ENCODE measurements at places on chromosomes 1 and 21. TPM values are rescaled to one million over a fixed set of nuclear protein-coding genes. Genes with fewer than 3 reads are reported as not detected.

GRCh38 chr1:231507476-231508355 is 20.8 kb upstream of the TSNAX start:
- peak; percentile 85 for ATAC-seq

- peak; percentile 64 for ATAC-seq
Measured at GRCh38 chr1:100924212-100924611, 28.3 kb downstream of the SLC30A7 start.

DNA sequence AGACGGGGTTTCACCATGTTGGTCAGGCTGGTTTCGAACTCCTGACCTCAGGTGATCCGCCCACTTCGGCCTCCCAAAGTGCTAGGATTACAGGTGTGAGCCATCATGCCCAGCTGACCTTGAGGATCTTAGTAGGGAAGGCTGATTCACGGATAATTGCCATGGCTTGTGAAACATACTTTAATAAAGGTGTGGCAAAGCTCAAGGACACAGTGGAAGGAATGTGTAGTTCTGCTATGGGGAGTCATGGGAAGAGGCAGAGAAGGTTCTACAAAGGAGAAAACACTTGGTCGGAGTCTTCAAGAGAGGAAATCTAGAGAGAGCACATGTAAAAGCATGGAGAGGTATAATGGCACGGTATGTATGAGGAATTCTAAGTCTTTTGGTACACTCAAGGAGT is 12.7 kb upstream of the PTCH2 start:
- ATAC-seq = no peak

- no peak for ATAC-seq
Measured at GRCh38 chr21:33682992-33683627, 40.8 kb downstream of the ITSN1 start.

GRCh38 chr1:54114001-54114400 is 38.8 kb downstream of the CDCP2 start:
- no peak for ATAC-seq

The EPHA2 gene
- total RNA-seq = 0.13 TPM

- no peak for ATAC-seq
Measured at GRCh38 chr1:113241237-113241636, 149.1 kb upstream of the MAGI3 start.

- peak; percentile 73 for ATAC-seq
Measured at GRCh38 chr1:248786156-248786555, 30.6 kb upstream of the LYPD8 start.

- ATAC-seq = no peak
Measured at GRCh38 chr1:196308176-196308575, 300.1 kb downstream of the KCNT2 start.

The LEMD1 gene
- total RNA-seq = 1.1 TPM

The WNT9A gene
- 0.24 TPM for total RNA-seq

GRCh38 chr1:157334041-157334440 is 195.8 kb upstream of the ETV3 start:
- ATAC-seq = no peak

DNA sequence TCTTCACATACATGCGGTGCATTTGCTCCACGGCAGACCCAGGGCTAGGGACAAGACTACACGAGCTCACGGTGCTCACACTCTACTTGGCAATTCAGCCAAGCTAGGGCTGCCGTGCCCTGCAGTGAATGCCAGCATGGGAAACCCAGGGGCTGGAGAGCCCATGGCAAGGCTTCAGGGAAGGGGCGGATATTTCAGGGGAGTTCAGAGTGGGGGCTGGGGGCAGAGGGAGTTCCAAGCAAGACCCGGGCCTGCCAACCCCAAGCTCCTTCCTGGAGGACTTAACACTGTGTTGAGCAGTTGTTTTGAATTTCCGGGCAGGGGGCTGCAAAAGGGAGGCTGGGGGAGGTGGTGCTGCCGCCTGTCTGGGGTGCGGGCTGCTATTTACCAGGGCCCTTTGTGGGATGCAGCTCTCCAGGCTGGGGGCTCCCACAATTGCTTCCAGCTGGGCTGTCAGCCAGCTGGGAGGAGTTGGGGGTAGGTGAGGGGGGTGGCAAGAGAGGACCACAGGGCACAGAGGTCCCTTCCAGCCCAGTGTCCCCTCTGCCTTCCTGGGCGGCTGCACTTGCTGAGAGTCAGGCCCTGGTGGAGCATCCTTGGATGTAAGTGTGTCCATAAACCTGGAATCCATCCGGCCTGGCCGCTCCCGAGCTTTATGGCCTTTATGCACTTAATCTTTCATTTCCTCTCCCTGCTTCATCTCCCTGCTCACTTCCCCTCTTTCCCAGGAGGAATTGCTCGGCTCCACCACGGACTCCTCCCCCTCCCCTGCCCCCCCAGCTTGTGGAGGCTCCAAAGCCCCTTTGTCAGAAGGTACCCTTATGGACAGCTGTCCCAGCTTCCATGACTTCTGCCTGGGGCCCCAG is 55.8 kb upstream of the SSBP3 start:
- no peak for ATAC-seq

DNA sequence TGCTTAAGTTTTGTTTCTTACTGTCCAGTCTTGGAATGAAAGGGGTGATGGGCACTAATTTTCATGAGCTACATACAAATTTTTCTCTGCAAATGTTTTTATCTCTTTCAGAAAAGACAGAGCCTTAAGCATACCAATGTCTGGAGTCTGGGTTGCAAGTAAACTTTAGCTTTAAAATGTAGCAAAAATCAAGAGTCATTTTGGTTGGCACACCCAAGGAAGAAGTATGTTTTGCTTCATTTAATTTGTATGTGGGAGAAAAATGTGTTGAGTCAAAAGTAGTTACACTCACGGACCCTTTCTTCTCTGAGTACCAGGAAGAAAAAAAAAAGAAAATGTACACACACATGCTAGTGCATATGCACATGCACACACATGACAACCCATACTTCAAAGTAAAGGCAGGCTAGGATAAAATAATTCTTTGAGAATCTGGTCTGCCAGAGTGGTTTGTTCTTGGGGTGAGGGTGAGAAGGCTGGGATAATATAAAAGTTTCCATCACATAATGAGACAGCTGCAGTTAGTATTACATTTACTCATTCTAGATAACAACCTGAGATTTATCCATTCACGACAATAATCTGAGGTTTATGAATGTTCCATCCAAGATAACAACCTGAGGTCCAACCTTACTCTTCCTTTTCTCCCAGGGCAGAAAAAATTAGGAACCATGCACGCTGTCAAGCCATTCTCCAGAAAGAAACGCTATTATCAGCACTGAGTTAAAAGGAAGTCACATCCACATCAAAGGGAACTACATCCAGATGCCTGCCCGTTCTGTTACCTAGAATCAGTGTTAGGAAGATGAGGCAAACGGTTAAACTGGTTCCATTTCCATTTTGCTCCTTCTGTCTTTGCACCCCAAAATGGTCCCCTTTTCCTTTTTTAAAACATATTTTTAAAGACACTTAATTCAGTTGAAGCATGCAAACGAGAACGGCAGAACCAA is 9.3 kb downstream of the DPYD start:
- ATAC-seq = peak; percentile 37

DNA sequence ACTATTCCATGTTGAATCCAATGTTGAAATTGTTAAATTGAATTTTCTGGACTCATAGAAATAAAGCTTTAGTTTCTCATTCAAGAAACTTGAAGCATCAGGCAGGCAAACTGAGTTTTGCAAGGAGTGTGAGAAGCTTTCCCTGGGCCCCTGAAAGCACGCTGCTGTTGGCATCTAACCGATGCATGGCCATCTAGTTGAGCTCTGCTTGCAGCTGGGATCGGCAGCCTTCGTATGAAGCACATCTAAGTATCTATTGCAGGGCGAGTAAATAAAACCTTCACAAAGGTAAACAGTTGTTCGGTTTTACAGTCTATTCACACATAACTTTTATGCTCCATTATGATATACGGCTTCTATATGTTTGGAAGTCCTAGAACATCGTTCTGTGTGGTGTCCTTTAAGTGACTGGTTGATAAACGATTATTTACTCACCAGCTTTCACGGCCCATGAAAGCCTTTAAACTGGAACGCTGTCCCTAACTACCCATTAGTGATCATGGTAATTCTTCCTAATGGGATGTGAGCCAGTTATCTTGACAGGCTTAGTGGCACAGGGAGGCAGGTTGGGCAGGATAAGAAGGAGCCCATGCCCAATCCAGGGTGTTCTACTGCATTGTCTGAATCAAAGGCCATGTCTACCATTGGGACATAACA is 71.7 kb downstream of the SEC16B start:
- no peak for ATAC-seq

DNA sequence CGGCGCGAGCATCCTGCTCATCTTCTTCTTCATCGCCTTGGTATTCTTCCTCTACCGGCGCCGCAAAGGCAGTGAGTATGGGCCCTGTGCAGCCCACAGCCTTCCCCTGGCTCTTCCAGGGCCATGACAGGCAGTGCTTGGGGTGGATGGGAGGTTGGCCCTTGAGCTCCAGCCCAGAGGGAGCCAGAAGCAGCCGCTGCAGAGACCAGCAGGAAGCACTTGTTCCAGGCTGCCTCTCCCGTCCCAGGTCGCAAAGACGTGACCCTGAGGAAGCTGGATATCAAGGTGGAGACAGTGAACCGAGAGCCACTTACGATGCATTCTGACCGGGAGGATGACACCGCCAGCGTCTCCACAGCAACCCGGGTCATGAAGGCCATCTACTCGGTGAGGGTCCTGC is 87.3 kb upstream of the CD1D start:
- ATAC-seq = no peak

The SPRR2B gene
- total RNA-seq = not detected

DNA sequence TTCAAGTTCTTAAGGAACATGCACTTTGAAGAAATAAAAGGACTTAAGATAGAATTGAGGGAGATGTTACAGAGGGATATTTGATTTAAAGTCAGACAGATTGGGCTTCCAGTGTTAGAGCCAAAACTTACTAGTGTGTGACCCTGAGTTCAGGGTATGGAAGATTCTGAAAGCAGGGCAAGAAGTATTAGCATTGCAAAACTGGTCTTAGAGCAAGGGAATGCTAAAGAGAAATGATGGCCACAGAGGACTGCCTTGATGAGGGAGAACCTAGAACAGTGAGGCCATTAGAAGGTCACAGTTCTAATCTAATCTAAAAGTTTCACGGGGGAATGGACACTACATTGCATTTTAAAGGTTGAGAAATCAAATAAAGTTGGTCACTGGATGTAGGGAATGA is 45.5 kb downstream of the UROD start:
- no peak for ATAC-seq

- ATAC-seq = no peak
Measured at GRCh38 chr1:110450929-110451328, at the start of gene PROK1. Gene PROK1, plus strand, starts transcription at chr1:110451149. Its CDS starts 68 bp downstream, at chr1:110451217.

DNA sequence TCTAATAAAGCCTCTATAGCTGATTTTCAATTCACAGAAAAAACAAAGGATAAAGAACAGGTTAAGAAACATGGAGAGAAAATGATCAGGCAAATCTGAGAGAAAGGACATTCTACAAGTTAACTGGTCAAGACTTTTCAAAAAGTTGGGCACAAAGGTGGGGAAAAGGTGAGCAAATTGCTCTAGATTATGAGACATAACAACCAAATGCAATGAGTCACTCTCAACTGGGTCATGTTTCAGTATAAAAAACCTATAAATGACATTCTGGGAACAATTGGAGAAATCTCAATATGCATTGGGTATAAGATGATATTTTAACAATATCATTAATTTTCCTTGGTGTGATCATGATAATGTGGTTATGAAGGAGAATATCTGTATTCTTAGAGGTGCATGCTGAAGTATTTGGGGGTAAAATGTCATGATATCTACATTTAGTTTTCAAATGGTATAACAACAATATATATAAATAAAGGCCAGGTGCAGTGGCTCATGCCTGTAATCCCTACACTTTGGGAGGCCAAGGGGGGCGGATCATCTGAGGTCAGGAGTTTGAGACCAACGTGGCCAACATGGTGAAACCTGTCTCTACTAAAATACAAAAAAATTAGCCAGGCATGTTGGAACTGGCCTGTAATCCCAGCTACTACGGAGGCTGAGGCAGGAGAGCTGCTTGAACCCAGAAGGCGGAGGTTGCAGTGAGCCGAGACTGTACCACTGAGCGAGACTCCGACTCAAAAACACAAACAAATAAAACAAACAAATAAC is 27.0 kb downstream of the ANKRD13C start:
- ATAC-seq = peak; percentile 63

GRCh38 chr1:156746728-156747631 is 4.5 kb downstream of the HDGF start:
- no peak for ATAC-seq

The ACOT11 gene
- total RNA-seq = 1.0 TPM

- ATAC-seq = no peak
Measured at GRCh38 chr1:53016705-53017104, 45.3 kb upstream of the PODN start.

DNA sequence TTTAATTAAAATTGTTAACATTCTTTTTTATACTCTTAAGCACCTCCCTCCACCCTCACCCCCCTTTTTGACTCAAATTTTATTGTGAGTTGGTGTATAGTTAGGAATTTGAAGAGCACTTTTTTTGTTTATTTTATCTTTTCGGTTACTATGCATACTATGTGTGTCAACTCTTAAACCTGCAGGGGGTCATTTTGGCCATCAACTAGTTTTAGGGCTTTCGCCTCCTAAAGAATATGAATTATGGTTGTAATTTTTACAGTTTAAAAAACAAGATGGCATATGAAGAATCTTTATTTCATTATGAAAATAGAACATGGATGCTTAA is 9.7 kb downstream of the BACH1 start:
- ATAC-seq = no peak

GRCh38 chr1:173405834-173406233 is 71.3 kb upstream of the PRDX6 start:
- peak; percentile 23 for ATAC-seq

GRCh38 chr1:64031236-64031635 is 172.2 kb upstream of the UBE2U start:
- ATAC-seq = no peak

The COL8A2 gene
- total RNA-seq = not detected

- no peak for ATAC-seq
Measured at GRCh38 chr1:150720703-150721102, at the start of gene HORMAD1. Gene HORMAD1, minus strand, starts transcription at chr1:150720895. Its CDS starts 1,390 bp downstream, at chr1:150719505.

DNA sequence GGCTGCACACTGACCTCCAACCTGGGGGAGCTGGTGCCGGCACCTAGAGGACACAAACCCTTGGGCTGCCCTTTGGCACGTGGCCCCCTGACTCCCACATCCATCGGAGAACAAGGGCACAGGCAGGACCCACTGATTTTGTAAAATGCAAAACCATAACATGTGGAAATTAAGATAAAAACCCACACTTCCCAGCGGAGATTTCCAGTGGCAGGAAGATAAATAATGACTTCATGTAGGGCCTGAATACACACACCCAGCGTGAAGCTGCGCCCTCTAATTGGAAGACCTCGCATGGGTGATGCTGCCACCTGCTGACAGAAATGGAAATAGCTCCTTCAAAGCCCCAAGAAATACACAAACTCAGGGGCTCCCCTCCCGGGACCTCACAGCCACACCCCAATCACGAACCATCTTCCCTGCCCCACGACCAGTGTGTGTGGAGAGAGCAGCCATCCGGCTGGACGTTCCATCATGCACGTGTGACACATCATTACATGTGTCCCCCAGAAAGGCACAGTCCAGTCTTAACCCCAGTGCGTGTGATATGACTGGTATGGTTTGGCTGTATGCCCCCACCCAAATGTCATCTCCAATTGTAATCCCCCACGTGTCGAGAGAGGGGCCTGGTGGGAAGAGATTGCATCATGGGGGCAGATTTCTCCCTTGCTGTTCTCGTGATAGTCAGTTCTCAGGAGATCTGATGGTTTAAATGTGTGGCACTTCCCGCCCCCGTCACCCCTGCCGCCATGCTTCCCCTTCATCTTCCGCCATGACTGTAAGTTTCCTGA is 5.7 kb upstream of the TPRG1L start:
- peak; percentile 81 for ATAC-seq

- ATAC-seq = no peak
Measured at GRCh38 chr1:52530563-52531144, 22.2 kb downstream of the TUT4 start.

The PRDM15 gene
- 17.1 TPM for total RNA-seq

- no peak for ATAC-seq
Measured at GRCh38 chr21:15522148-15522547, 207.6 kb upstream of the USP25 start.

All from activated T-helper 17 cell treated with anti-CD3 and anti-CD28 coated beads, Interleukin-2, amount 50 U/mL, for 72 hours (primary cell).